CD4-positive, alpha-beta T cell treated with Interferon gamma for 1 hour (primary cell): ENCODE measurements at places on chromosomes 1 and 21.

DNA sequence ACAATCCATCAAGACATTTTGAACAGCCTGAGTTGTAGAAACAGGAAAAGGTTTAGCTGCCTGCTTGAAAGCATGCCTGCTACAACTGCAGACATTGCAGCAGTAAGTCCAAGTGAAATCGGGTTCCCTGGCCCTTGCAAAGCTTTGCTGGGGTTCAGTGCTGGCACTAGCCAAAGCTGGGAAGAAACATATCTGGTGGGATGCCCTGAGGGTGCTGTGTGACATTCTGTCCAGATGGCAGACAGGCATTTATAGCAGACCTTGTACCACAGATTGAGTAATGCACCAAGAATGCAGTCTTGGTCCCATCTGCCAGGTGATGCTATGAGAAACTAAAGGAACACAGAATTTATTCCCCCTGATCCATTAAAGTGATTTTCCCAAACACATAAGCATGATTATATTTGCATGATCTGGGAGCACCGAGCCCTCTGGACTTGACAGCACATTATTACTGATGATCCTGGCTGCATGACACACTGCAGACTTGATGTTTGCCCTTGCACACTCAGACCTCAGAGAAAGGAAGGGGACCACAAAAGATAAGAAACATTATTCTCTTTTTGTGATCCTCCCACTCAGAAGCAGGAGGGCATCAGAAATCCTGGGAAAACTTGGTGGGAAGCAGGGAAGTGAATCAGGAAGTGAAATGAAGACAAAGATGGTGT is 223.7 kb upstream of the FAM78B start:
- DNase-seq: no peak

DNA sequence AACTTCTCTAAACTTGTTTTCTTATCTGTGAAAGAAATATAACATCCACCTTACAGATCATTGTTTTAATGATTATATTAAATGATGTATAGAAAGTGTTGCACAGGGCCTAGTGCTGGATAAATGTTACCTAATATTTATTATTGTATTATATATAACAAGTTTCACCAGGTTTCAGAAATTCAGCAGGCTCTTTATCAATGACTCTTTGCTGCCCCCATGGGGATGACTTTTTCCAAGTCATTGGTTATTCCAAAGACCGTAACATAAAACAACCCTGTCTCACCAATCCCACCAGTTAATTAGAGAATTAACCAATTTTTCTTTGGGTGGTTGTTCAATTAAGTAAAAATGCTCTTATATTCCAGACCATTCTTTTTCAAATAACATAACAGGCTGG is 7.3 kb upstream of the DEDD start:
- peak; percentile 13 for DNase-seq

- no peak for DNase-seq
Measured at GRCh38 chr21:42581993-42582786, 68.5 kb downstream of the SLC37A1 start.

- no peak for DNase-seq
Measured at GRCh38 chr1:200550367-200550766, 70.2 kb downstream of the KIF14 start.

DNA sequence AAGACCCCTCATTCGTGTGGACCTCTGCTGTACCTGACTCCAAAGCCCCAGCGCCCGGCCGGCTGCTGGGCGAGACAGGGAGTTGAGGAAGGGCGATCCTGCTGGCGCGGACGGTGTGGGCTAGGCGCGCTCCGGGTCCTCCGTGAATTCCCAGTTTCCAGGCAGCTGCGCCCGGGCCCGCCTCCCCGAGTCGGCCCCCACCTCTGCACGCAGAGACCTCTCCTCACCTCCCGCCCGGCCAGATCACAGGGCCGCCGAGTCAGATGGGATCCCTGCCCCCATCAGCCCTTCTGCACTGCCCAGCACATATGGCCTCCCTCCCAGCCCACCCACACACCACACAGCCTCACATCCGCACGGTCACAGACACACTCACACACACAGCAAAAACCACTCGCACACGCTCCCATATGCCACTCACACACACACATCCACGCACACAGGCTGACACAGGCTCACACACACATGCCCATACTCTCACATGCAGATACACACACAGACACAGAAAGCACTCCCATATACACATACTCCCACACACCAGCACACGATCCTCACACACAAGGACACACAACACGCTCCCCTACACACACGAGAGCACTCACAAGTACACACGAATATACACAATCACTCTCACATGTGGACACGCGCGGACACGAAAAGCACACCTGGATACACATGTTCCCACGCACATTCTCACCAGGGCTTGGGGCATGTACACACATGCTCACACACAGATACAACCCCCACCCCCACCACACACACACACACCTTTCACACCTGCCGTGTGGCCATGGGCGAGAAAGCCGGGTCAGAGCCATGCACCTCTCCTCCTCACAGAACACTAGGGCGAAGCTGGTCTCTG is 7.2 kb upstream of the GUCA2B start:
- DNase-seq: no peak

DNA sequence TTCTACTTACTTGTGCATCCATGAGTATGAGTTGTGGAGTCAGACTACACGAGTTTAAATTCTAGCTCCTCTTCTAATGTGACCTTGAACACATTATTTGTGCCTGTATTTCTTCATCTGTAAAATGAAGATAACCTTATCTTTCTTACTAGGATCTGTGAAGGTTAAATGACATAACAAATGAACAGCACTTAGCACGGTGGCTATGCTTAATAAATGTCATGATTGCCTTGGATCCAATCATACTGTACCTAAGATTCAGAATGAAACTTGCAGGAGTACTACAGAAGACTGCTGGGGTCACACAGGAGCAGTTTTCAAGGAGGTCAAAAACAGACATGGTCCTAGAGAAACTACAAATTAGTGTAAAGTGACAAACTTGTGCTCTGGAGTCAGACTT is 22.2 kb upstream of the ALG14 start:
- DNase-seq: no peak

- no peak for DNase-seq
Measured at GRCh38 chr1:185350027-185350442, 33.0 kb upstream of the IVNS1ABP start.

- no peak for DNase-seq
Measured at GRCh38 chr1:99363531-99363930, 99.2 kb downstream of the PLPPR4 start.

DNA sequence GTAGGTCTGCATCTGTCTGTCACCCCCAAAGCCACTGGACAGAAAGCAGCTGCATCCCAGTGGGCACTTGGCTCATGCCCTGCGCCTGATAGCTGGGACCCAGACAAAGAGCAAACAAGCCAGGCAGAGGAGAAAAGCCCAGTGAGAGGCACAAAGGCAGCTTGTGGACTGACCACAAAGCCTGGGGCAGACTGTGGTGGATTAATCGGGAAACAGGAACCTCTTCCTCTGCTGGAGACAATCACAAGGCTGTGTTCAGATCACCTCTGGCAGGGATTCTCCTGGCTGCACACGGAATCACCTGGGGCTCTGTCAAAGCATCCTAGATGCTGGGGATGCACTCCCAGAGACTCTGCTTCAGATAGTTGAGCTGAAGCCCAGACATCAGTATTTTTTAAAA is 15.2 kb upstream of the GJB5 start:
- DNase-seq: no peak

GRCh38 chr1:198122693-198123092 is 34.1 kb upstream of the NEK7 start:
- DNase-seq: no peak

DNA sequence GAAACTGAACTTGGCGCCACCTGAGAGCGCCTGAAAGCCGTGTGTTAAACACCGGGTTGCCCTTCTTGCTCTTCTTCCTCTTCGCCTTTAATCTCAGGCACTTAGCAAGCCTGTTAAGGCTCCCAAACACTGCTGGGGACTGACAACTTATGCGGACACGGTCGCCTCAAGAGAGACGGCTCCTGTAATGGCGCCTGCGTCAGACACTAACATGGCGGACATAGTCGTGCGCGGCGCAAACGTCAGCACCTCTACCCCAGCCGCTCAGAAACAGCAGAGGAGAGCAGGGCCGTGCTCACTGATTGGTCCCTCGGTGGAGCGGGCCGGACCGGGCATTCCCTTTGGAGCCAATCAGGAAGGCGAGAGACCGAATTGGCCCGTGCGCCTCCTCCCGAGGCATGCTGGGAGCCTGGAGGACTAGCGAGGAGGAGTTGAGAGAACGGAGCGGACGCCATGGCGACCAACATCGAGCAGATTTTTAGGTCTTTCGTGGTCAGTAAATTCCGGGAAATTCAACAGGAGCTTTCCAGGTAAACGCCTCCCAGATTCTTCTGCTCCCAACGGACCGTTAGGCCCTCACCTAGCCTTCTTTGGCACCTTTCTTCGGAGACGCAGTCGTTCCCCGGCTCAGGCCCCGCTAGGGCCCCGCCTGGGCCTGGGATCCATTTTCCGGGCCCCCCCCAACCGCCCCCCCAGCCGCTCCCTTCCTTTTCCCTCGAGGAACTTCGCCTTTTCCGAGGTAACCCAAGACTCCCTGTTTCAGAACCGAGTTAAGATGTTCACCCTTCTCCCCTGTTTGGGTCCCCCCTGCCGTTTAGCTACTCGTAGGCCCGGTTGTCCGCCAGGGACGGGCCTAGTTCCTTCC is at the start of gene SON:
TSS of gene SON (plus strand) at position 399 of the 865 bp plus-strand sequence. CDS start at position 454, 55 bp downstream.
- peak; percentile 98 for DNase-seq

DNA sequence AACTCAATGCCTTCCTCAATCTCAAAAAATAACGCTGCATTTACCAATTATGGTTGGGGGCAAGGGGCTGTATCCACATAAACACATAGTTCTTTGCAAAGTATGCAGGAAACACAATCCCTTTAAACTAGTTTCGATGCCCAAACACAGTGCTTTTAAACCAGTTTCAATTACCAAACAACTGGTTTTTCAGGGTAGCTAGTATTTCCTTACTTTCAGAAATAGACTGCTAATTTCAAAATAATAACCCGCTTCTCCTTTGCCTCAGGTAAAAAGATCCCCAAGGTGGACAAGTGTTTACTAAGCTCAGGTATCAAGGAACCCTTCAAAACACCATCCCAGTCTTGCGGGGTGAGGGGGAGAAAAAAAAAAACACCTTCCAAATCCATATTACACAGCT is 2.8 kb downstream of the SIPA1L2 start:
- no peak for DNase-seq

GRCh38 chr1:215003686-215004085 is 78.9 kb upstream of the KCNK2 start:
- no peak for DNase-seq

GRCh38 chr1:174799136-174799479 is 200.6 kb upstream of the CACYBP start:
- no peak for DNase-seq

GRCh38 chr1:112337028-112337531 is 58.9 kb upstream of the CTTNBP2NL start:
- DNase-seq: no peak

DNA sequence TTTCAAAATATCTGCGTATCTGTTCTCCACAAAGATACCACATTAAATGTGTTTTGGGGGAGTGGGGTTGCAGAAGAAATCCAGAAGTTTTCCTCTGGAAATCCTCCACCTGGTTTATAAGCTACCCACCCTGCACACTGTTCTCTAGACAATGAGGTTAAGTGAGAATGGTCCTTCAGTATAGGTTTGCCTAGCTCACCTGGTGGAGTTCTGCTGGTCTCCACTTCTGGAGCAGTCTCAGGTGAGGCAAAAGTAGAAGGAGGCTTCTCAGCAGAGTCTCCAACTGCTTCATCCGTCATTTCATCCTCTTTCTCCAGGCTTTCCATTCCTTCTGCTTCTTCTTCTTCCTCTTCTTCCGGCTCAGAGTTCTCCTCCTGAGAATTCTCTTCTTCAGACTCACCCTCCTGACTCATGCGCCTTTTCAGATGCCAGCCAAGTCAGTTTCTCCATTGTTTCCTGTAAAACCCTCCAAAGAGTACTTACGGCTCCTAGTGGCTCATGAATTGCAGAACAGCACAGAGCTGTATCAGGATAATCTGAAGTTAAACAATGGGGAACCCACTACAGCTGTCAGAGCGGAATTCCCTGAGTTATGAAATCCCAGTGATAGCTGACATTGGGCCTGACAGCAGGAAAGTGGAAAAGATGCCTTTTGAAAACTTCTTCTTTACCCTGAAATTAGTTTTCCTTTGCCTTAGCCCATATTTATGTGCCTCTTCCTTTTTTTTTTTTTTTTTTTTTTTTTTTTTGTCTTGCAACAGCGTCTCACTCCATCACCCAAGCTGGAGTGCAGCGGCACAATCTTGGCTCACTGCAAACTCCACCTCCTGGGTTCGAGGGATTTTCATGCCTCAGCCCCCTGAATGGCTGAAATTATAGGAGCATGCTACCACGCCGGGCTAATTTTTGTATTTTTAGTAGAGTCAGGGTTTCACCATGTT is 38.5 kb downstream of the MSTO1 start:
- DNase-seq: peak; percentile 28

DNA sequence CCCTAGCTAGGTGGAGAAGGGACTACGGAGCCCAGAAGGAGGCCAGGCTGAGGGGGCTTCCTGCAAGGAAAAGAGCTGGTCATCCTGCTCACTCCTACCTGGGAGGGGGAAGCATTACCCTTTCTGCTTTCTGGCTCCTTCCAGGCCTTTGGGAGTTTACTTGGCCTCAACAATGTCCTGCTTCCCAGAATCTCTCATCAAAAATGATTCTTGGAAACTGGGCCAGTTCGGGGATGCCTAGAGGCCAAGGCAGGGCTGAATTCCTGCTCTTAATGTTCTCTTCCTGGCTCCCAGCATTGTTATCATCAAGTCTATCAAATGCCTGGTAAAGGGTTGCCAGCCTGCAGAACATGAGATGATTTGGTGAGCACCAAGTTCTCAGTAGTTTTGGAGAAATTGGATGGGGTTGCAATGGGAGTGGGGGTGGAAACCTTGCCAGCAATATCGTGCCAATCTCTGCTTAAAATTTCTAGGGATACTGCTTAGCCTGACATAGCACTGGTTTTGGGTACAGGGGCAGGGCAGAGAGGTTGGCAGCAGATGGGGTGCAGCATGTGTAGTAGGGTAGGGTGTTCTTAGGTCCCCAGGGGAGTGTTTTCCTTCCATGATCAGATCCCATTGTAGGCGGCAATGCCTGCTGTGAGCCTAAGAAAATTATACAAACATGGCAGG is 7.7 kb upstream of the PAFAH2 start:
- DNase-seq: no peak

- DNase-seq: no peak
Measured at GRCh38 chr1:148308832-148309458, 156.9 kb upstream of the NBPF11 start.

DNA sequence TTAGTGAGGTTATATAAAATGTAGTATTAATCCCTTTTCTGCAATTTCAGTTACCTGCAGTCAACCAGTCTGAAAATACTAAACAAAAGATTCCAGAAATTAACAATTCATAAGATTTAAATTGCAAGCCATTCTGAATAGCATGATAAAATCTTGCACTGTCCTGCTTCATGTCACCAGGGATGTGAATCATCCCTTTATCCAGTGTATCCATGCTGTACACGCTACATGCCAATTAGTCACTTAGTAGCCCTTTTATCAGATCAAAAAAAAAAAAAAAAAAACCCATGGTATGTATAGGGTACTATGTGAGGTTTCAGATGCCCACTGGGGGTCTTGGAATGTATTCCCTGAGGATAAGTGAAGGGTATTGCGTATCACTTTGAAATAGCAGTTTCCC is 191.3 kb upstream of the HP1BP3 start:
- no peak for DNase-seq
